ENCODE measurements at places on chromosomes 11 and 22.

- no peak for DNase-seq
Measured at GRCh38 chr11:2149460-2149859, 10.3 kb upstream of the IGF2 start.

DNA sequence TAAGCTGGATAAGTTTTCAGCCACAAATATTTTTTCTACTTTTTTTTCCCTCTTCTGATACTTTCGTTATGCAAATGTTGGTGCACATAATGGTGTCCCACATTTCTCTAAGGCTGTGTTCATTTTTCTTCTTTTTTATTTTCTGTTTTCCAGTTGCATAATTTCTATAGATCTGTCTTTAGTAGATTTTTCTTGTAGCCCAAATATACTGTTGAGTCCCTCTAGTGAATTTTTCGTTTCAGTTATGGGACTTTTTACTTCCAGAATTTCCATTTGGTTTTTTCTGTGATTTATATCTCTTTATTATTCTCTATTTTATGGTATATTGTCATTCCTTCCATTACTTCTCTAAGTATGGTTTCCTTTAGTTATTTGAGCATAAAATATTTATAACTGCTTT is 72.0 kb downstream of the SWAP70 start:
- no peak for DNase-seq

DNA sequence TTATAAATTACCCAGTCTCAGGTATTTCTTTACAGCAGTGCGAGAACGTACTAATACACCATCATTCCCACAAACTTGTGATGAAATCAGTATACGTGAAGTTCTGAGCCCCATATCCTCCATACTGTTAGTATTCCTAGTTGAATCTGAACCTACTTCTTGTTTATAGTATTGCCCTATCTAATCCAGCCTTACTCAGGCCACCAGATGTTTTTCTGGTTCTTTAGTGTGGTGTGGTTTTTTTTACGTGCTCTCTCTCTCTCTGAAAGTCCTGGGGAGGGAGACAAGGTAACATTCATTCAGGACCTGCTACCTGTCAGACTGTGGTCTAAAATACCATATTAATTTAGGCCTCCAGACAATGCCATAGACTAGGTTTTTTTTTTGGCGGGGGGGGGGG is 47.6 kb upstream of the TEAD1 start:
- DNase-seq, result no peak

- DNase-seq, result no peak
Measured at GRCh38 chr22:48053486-48053885, 1291.0 kb downstream of the TBC1D22A start.

GRCh38 chr22:50696251-50696798 is 23.7 kb downstream of the SHANK3 start:
- no peak for DNase-seq

- DNase-seq, result peak; percentile 1
Measured at GRCh38 chr11:104609311-104610085, 288.8 kb downstream of the CASP12 start.

DNA sequence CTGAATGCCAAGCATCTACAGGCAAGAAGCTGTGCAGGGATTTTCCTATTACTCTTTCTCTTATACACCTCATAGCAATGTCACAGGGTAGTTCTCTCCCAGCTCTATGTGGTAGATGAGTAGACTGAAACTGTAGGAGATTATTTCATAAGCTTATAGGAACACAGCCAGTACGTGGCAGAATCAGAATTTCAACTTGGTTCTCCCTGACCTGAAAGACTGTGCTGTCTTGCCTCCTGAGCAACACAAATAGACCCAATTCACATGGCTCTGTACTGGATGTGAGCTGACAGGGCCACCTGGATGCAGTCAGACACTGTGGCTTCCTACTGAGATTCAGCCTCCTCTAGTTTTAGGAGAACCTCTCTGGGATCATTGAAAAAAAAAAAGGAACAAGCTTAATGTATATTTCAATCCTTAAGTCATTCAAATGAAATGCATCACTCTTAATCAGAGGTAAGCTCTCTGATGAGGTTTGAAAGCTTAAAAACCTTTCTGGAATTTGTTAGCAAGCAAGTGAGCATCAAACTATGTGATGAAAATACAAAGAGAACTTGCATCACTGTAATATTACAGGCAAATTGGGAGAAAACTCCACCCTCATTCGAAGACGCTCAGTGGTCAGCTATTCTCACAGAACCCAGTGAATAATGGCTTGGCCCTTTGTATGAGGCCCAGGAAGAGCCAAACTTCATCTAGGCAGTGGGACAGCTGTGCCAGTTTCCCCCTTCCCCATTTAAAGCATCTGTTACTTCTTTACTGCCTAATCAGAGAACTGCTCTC is 1039.3 kb downstream of the NTM start:
- no peak for DNase-seq

DNA sequence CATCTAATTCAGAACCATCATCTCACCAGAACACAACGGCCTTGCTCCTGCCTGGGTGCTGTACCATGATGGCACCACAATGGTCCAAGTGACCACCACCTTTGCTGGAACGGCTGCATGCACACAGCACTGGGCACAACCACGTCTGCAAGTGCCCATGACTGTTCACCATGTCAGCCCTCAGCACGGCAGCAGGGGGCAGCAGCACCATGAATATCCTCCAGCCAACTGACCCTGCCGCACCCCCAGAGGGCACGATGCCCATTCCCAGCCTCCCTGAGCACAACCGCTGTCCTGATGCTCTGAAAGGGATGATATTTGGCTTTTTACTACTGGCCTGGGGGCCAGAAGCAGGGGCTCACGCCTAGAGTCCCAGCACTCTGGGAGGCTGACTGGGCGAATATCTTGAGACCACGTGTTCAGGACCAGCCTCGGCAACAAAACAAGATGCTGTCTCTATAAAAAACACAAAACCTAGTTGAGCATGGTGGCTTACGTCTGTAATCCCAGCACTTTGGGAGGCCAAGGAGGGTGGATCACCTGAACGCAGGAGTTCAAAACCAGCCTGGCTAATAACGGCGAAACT is 25.7 kb downstream of the DRD4 start:
- DNase-seq, result peak; percentile 10

GRCh38 chr11:126431401-126432064 is 76.0 kb downstream of the ST3GAL4 start:
- DNase-seq, result no peak

DNA sequence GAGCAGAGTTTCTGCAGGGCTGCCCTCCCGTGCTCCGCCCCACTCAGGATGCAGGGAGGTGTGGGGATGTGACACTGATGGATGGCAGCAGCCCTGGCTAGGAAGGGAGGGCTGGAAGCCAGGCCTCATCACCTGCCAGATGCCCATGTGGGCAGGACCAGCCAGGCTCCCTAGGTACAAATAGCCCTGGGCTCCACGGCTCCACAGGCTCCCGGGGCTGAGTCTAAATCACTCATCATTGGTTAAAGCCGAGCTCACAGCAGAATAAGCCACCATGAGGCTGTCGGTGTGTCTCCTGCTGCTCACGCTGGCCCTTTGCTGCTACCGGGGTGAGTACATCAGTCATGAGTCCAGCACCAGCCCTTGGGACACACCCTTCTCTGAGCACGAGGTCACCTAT is at the start of gene SCGB1D1:
TSS of gene SCGB1D1 (plus strand) at position 206 of the 400 bp plus-strand sequence. CDS start at position 275, 69 bp downstream.
- DNase-seq, result no peak

DNA sequence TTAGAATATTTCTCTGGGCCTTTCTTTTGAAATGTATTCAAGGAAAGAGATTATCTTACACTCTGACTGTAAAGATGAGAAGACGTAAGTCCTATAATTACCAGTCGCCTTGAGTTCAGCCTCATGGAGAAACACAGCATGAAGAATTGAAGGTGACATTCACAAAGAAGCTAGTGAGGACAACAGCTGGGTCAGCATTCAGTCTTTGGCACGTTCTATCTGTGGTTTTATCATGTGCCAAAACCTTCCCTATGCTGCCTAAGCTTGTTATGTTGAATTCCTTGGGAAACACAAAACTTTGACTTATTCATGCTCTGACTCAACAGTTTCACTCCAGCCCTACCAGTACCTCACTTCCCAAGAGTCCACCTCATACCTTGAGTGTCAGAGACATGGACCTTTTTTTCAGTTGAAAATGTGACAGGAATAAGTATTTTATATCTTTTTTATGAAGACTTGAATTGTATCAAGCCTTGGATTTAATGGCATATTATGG is 198.8 kb upstream of the KIRREL3 start:
- no peak for DNase-seq

DNA sequence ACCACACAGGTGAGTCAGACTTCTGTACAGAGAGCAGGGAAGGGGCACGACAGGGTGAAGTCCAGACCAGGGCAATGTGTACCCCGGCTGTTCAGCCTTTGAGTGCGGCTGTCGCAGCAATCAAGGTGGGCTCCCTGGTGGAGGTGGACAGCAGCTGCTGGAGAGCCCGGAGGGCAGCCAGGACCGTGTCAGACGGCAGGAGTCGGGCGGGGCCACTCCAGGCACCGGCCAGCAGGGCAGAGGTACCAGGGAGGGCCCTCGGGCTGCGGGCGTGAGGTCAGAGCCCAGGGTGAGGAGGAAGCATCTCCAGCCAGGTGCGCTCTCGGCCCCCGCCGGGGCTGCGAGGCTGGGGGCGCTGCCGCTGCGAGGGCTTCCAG is 802 bp upstream of the PIM3 start:
- no peak for DNase-seq

DNA sequence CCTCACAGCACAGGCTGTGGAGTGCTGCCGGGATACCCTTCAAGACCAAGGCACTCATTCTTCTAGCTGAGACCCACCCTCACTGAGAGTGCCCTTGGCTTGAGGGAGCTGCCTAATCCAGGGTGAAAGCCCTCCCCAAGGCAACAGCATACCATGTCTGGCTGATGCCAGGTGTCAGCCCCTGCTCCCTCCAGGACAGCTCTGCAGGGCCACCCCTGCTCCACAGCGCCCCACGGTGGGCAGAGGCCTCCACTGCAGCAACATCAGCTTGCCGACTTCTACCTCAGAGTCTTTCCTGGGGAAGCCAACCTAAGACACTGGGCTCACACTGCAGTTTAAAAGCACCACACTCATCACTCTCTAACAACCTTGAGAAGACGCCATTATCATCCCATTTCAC is 29.0 kb downstream of the TTLL1 start:
- DNase-seq, result no peak

- DNase-seq, result no peak
Measured at GRCh38 chr11:41201156-41201555, 258.3 kb downstream of the LRRC4C start.

Data from stimulated activated naive CD4-positive, alpha-beta T cell treated with Interleukin-2 at 50 U/mL for 16 hours (primary cell).